Sciatic nerve (tissue), 2 donors: ENCODE measurements at places on chromosomes 1 and 21. TPM values are rescaled to one million over a fixed set of nuclear protein-coding genes. Genes with fewer than 3 reads are reported as not detected.
A peak's percentile ranks its signal among the peaks of the same experiment; 100 is the strongest.

- no peak for DNase-seq
These were observed 15.9 kb downstream of the PSEN2 start for GRCh38 chr1:226886122-226886901.

Gene SERTAD4
- 9.5 TPM for total RNA-seq

DNA sequence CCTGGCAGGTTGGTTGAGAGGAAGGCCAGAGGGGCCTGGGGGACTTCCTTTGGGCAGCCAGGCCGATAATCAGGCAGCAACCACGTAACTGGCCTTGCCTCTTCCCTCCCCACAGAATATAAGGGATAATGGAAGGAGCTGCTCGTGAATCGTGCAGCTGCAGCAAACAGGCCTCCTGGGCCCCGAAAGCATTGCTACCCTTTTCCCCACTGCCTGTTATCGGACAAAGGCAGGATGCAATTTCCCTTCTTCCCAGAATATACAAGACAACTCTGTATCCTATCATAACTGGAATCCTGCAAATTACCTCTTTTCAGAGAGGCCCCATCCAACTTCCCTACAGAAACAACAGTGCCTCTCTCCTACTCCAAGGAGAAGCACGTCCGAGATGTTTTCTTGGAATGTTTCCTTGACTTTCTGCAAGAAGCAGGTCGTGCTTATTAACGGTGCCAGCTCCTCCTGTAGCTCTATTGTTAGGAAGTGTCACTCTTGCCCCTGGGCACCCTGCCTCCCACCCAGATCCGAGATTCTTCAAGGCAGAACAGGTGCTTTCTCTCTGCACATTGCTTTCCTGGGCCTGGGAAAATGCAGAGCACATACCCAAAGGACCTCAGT, 106.0 kb upstream of the TIAM1 start:
- DNase-seq, result no peak

GRCh38 chr1:44460107-44460882, 55.2 kb downstream of the RNF220 start:
- no peak for DNase-seq

GRCh38 chr1:112904071-112904830, 51.7 kb downstream of the SLC16A1 start:
- DNase-seq, result no peak

DNA sequence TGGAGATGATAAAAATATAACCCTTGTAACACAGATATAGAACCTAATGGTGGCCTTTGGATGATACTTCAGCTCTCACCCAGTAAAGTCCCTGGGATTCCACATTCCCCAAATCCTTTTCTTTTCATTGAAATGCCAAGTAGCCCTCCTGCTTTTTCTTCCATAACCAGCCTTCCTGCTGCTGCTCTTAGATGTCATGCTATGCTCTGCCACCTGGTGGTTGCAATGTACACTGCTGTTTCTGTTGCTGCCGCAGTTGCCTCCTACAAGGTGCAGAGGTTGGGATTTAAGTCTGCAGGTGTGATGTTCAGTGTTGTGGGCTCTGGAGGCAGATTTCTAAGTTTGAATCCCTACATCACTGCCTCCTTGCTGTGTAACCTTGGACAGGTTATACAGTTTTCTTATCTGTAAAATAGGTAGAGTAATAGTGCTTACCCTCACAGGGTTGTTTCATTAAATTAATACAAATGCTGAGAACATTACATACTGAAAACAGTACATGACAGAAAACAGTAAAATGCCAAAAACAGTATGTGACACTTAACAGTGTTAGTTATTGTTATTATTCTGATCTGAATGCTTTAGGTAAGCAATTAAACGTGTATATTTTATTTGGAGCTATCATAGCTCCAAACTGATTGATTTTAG, 64.3 kb downstream of the CAMSAP2 start:
- peak; percentile 85 for DNase-seq

- no peak for DNase-seq
These were observed 10.4 kb downstream of the TRABD2B start for GRCh38 chr1:47986761-47987200.

DNA sequence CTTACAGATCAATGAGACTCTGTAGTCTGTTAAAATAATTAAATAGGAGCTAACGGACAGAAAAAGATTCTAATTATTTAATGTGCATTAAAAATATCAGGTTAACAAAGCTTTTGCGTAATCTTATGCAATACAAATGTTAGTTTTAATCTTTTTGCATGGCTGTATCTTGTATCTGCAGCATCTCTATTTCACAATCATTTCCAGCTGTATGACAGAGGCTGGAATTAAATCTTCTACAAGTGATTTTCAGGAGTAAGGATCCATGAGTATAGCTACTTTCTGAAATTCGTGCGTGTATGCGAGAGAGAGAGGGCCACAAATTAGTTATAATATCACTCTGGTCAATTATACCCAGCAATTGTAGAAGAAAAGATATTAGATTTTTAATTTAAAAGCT, 1446.8 kb downstream of the NCAM2 start:
- no peak for DNase-seq

- no peak for DNase-seq
These were observed 32.0 kb downstream of the SLC45A1 start for GRCh38 chr1:8349961-8350360.

DNA sequence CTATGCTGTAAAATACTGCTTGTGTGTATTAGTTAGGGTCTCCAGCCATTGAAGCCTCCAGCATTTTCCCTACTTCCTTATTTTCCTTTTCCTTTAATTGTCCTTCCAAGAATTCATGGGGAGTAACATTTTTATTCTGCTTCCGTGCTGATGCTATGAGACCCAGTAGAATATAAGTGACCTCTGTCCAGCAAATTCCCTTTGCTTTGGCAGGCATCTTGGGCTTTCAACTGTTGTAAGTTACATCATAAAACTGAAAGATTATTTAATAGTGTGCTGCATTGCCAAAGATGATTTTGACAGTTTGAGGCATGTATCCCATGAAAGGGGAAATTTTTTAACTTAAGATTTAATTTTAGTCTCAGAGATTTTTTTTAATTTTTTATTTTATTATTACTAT, 48.1 kb upstream of the B3GALT2 start:
- DNase-seq, result no peak

- DNase-seq, result no peak
These were observed 1.6 kb downstream of the HSPB7 start for GRCh38 chr1:16015960-16016901.

DNA sequence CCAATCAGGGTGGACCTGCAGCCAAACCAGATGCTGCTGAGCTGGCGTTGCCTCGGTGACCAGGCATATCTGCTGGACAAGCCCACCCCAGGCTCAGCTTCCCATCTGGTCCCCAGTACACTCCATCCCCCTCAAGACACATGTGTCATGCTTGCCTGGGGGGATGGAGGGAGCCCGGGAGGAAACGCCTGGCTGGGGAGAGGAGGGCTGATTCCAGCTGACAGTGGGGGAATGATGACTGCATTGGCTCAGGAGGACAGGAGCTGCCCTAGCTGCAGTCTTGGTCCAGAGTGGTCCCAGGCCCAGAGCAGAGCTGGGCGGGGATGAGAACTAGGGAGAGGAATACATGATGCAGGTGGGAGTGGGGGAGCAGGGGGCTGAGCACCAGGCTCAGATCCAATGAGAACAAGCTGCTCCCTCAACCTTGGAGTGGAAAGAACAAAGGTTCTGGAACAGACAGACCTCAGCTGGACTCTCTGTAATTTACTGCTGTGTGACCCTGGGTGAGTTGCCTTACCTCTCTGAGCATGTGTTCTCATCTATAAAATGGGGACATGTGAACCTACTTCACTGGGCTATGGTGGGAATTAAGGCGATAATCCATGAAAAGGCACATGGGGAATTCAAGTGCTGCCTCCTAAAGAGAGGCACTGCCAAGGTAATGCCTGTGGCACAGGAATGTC, 23.1 kb upstream of the ECE1 start:
- DNase-seq, result no peak

GRCh38 chr1:209899948-209900347, 38.1 kb upstream of the SYT14 start:
- no peak for DNase-seq

DNA sequence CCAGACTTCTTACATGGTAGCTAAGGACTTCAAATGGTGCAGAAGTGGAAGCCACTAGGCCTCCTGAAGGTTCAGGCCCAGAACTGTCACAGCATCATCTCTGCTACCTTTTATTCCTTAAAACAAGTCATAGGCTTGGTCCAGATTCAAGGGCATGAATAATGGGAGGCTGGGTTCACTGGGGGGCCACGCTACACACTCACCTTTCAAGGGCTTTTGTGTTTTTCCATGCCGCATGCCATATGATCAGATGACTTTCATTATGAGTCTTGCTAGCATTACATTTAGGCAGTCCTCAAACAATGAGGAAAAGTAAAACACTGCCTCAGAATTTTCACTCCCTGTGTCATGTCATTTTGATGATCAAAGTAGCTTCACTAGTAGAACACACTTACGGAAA, 83.4 kb downstream of the VPS26C start:
- no peak for DNase-seq

Gene FLG2
- total RNA-seq, result not detected

DNA sequence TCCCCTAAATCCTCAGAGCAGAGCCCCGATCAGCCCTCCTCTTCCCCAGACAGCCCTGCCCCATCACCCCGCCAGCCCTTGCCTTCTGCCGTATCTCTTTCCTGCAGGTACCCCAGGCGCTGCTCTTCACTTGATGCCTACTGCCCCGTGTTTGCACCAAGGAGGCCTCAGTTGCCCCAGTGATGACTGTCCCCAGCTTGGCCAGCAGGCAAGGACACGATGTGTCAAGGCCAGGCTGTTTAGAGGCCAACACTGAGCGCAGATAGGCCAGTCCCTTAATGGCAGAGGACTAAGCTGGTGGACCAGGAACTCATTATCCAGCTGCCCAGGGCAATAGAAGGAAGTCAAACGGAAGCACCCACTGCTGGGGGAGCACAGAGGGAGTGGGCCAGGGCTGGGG, 68.4 kb downstream of the CAMK2N1 start:
- DNase-seq, result no peak

Gene PADI1
- not detected for total RNA-seq

Gene SUSD4
- not detected for total RNA-seq

DNA sequence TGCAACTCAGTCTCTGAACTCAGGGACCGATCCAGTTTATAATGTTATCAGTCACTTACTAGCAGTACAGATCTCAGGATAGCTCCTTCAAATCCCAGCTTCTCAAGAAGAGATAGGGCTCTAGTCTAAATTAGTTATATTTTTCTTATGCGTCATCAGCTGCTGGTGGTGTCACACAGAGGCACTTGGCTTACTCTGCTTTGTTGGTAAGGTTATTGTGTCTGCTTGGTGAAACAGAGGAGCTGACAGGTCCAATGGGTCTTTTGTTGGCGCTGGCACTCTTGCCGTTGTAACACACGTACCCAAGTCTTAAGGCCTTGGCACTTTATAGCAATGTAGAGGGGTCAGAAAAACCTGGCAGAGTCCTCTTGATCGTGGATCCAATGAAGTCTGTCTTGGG, 12.2 kb downstream of the TOR1AIP2 start:
- DNase-seq, result no peak

DNA sequence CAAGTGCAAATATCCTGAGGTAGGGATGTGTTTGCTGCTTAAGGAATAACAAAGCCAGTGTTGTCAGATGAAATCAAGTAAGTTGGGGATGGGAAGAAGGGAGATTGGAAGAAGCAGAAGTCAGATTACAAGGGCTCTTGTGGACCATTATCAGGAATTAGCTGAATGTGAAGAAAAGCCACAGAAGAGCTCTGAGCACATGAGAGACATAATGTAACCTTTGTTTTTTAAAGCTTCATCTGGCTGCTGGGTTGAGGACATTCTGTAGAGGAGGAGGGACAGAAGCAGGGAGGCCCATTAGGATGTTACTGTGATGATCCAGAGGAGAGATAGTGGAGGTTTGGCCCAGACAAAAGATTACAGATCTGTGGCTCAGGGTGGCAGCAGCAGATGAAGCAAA, 111.7 kb downstream of the DUSP10 start:
- DNase-seq, result no peak

DNA sequence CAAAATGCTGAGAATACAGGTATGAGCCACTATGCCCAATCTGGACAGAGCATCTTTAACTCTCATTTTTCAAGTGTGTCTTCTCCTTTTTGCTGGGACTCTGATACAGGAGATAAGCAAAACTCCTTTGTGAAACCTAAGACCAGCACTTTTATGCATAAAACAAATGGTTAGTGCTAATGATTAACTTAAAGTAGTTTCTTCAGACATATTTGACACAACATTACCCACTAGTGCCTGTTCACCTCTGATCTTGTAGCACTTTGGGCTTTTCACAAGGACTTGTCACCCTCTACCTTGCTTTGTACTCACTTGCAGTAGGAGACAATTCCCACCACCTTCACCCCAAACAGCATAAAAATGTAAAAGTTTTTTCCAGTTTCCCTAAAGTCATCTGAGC, 216.3 kb downstream of the RGS7 start:
- DNase-seq, result no peak

GRCh38 chr1:209597499-209597898, 14.0 kb downstream of the CAMK1G start:
- no peak for DNase-seq

- no peak for DNase-seq
These were observed 54.8 kb downstream of the NR5A2 start for GRCh38 chr1:200082329-200082728.

DNA sequence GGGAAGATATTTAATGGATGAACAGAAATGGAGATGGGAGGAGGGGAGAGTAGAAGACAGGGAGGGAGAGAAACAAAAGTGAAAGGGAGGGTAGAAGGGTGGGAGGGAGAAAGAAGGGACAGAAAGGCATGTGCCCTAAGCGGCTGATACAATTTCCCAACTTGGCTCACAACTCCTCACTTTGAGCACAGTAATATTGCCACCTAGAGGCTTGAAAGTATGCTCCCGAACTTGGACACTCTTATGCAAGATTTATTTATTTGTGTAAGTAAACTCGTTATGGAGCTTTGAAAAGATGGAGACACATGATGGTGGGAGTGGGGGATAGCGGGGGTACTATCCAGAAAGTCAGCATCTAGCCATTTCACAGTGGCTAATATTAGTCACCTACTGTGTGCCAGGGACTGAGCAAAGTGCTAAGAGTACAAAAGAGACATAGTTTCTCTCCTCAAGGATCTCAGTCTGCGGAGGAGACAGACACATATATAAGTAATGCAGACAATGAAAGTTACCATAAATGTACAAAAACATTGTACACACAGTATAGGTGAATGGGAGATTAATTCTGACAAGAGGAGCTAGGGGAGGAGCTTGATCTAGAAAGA, 189.7 kb downstream of the SEC16B start:
- no peak for DNase-seq

Gene NPPB
- total RNA-seq, result not detected

Gene SELE
- total RNA-seq, result 20.1 TPM

Gene CD1E
- not detected for total RNA-seq

Gene S100A3
- not detected for total RNA-seq

- peak; percentile 67 for DNase-seq
These were observed 17.2 kb downstream of the HENMT1 start for GRCh38 chr1:108643492-108644335.

GRCh38 chr1:12215118-12215961, 14.5 kb upstream of the VPS13D start:
- DNase-seq, result no peak

Gene ZMPSTE24
- 30.7 TPM for total RNA-seq

Gene GIPC2
- 4.0 TPM for total RNA-seq

DNA sequence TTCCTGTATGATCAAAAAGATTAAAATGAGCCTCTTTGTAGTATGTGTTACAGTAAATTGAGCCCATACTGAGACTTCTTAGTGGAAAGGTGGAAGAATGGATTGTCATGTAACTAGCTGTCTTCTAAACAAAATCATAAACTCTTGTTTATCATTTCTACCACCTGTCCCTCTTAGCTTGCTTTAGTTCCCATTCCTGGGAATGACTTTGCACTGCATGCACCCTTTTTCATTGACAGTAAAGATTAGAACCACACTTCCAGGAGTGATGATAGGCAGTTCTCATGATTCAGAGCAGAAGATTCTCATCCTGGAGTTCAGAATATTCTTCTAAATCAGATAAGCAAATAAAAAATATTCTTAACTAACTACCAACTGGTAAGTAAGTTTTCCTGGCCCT, 28.0 kb downstream of the DENND2D start:
- no peak for DNase-seq
